HT1080 (cell line): ENCODE measurements at places on chromosomes 7 and 10. TPM values are rescaled to one million over a fixed set of nuclear protein-coding genes. Genes with fewer than 3 reads are reported as not detected.

Gene PRKG1
- 3.7 and 3.9 TPM in 2 replicates for total RNA-seq

- DNase-seq = no peak
Measured at GRCh38 chr10:19815036-19815730, 1.0 kb upstream of the PLXDC2 start.

GRCh38 chr7:89796481-89796880 lies 357.8 kb upstream of the STEAP1 start:
- DNase-seq = no peak

DNA sequence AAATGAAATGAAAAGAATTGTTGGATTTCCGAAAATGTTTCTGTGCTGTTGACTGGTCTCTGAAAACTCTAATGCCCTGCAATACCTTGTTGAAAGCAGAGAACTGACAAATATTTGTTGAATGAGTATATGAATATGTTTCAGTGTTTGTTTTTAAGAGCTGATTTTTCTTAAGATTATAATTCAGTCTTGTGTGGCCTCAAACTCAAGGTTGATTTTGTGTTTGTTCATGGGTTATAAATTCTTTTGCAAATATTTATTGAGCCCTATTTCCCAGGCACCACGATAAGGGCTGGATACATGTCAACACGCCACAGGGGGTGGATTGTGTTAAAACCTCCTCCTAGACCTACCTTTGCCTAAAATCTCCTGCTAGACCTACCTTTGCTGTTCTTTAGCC lies 203.9 kb upstream of the PLPP4 start:
- no peak for DNase-seq

GRCh38 chr7:108286290-108286904 lies 156.2 kb upstream of the LAMB4 start:
- DNase-seq = no peak

GRCh38 chr7:155094636-155095135 lies 24.6 kb downstream of the HTR5A start:
- no peak for DNase-seq

GRCh38 chr7:82362129-82362706 lies 81.4 kb downstream of the CACNA2D1 start:
- DNase-seq = peak; percentile 72
